ENCODE measurements at places on chromosomes 12 and 14. TPM values are rescaled to one million over a fixed set of nuclear protein-coding genes. Genes with fewer than 3 reads are reported as not detected.

RTL1 gene
- 0.49 TPM for total RNA-seq

VRTN gene
- total RNA-seq: not detected

FOXN4 gene
- total RNA-seq: 3.4 TPM

KERA gene
- total RNA-seq: 52.3 TPM

TSPAN11 gene
- 15.6 TPM for total RNA-seq
